ENCODE measurements at places on chromosomes 7 and 10. TPM values are rescaled to one million over a fixed set of nuclear protein-coding genes. Genes with fewer than 3 reads are reported as not detected.

Gene HMX2
- not detected for total RNA-seq

Gene CAV1
- total RNA-seq = 284 TPM

DNA sequence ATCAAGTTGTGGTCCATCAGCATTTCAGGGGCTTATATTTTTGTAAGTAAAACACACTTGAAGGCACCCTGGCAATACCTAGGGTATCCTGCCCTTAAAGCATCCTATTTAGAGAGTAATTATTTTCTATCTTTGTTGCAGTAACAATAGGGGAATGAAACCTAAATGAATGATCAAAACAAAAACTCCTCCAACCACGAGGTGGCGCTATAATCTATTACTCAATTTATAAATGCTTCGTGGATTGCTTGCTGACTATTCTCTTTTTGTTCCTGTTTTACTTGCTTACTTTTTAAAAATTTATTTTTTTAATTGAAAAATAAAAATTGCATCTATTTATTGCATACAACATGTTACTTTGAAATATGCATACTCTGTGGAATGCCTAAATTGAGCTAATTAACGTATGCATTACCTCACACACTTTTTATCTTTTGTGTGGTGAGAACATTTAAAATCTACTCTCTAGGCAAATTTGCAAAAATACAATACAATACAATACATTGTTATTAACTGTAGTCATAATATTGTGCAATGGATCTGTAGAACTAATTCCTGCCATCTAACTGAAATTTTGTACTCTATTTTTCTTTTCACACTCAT, 147.7 kb upstream of the BMPER start:
- no peak overlapping the region for H3K4me3 ChIP-seq
- H3K27me3 ChIP-seq = no peaks in the 10 kb centered on the region
- H3K4me1 ChIP-seq = no peaks in the 10 kb centered on the region
- no peak overlapping the region for H3K27ac ChIP-seq
- DNase-seq = peak; percentile 72

GRCh38 chr7:2930310-2931033, 86.4 kb upstream of the GNA12 start:
- H3K4me1 ChIP-seq = peaks cover 6% of the 10 kb centered on the region
- H3K36me3 ChIP-seq = no peaks in the 10 kb centered on the region
- no peak for DNase-seq
- no peak overlapping the region for H3K4me3 ChIP-seq
- no peak overlapping the region for H3K27ac ChIP-seq

DNA sequence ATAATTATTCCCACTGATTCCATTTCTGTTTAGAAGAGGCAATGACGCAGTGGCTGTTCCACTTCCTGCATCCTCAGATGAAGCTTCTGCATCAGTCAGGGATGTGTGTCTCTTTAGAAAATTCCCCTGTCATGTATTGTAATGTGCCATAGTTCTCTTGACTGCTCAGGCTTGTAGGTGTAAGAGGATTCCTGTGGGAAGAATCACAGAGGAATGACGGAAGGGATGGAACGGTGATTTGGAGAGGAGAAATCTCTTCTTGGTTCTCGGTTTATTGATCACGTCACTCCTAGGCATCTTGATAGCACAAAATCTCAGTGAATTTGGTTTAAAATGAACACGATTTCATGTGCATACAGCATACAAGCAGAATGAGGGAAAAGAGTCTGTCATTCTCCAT, 69.8 kb upstream of the PRKCQ start:
- H3K36me3 ChIP-seq = no peaks in the 10 kb centered on the region
- no peak overlapping the region for H3K27ac ChIP-seq
- no peak for DNase-seq
- H3K27me3 ChIP-seq = peaks cover 8% of the 10 kb centered on the region
- no peak overlapping the region for H3K4me3 ChIP-seq

DNA sequence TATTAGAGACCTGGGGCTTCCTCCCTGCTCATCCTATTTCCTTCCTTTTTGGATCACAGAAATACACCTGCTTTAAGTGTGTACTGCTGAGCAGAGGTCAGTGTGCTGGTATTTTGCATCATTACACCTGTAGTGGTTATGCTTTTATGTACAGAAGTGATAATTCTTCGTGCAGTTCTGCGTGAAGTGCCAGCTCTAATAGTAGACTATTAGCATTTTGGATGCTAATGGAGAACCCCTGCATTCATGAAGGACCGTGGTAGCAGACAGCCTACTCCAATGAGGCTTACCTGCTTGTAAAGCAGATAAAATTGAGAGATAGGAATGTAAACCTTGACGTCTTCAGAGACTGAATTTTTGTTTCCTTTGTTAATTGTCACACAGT, 114.3 kb downstream of the CDK14 start:
- no peaks in the 10 kb centered on the region for H3K36me3 ChIP-seq
- peaks cover 18% of the 10 kb centered on the region for H3K4me1 ChIP-seq
- H3K27ac ChIP-seq = no peak overlapping the region
- DNase-seq = no peak
- no peak overlapping the region for H3K4me3 ChIP-seq

GRCh38 chr7:100195222-100195621, 17.5 kb downstream of the STAG3 start:
- no peaks in the 10 kb centered on the region for H3K4me1 ChIP-seq
- peaks cover 12% of the 10 kb centered on the region for H3K27me3 ChIP-seq
- no peak overlapping the region for H3K4me3 ChIP-seq
- no peak for DNase-seq
- H3K36me3 ChIP-seq = no peaks in the 10 kb centered on the region

GRCh38 chr7:138738114-138738513, 37.0 kb upstream of the SVOPL start:
- no peaks in the 10 kb centered on the region for H3K27me3 ChIP-seq
- no peaks in the 10 kb centered on the region for H3K36me3 ChIP-seq
- no peak overlapping the region for H3K4me3 ChIP-seq
- no peak for DNase-seq
- no peaks in the 10 kb centered on the region for H3K4me1 ChIP-seq
- H3K27ac ChIP-seq = no peak overlapping the region

DNA sequence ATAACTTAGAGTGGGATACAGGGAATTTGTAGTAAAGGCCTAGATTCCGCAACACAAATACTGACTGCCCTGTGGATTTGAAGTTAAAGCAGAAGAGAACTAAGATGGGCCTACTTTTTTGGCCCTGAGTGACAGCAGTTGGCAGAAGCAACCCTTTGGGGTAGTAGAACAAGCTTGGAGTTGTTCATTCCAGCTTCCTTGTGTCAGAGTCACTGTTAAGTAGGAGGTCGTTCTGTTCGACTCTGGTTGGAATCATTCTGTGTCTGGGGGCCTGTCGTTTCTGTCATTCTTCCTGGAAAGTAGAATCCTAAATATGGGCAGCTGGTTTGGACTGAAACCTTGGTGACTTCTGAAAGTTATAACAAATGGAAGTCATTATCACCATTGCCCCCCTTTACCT, 865.9 kb downstream of the LRMDA start:
- no peak overlapping the region for H3K4me3 ChIP-seq
- no peak for DNase-seq
- H3K4me1 ChIP-seq = no peaks in the 10 kb centered on the region
- H3K36me3 ChIP-seq = no peaks in the 10 kb centered on the region
